WERI-Rb-1 (cell line): ENCODE measurements at places on chromosomes 7 and 10.

DNA sequence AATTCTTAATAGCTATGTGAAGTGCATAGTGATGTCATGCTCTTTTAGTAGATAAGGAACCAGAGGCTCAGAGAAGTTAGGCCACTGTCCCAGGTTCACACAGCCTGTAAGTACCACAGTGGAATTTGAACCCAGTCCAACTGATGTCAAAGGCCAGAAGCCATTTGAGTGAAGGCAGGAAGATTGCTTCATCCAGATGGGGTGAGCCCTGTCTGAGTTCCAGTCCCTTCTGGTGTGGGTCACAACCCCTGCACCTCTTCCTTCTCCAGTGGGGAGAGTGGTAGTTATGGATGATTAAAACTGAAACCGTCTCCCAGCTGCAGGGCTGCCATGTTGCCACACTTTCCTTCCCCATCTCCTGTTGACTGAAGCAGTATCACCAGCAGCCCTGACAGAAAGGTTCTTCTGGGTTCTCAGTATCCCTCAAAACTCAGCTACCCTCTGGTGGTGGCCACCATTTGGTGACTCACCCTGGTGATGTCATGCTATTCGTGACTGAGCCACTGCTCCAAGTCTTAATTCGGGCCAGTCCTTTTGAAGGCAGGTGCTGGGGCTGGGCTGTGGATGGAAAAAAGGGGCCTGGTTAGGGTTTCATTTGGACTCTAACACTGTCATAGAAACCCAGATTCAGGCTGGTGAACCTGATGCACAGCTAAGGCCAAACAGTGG, 1.5 kb upstream of the C10orf95 start:
- peak; percentile 34 for DNase-seq

- DNase-seq: no peak
These were observed 491.3 kb upstream of the MKI67 start for GRCh38 chr10:128617532-128617931.

GRCh38 chr7:132571970-132572369, 4.3 kb downstream of the PLXNA4 start:
- no peak for DNase-seq

- DNase-seq: no peak
These were observed 33.3 kb downstream of the CASP7 start for GRCh38 chr10:113712755-113713639.

- no peak for DNase-seq
These were observed 71.4 kb downstream of the AHR start for GRCh38 chr7:17369691-17370426.
